ENCODE measurements at places on chromosomes 11 and 22. TPM values are rescaled to one million over a fixed set of nuclear protein-coding genes. Genes with fewer than 3 reads are reported as not detected.

DNA sequence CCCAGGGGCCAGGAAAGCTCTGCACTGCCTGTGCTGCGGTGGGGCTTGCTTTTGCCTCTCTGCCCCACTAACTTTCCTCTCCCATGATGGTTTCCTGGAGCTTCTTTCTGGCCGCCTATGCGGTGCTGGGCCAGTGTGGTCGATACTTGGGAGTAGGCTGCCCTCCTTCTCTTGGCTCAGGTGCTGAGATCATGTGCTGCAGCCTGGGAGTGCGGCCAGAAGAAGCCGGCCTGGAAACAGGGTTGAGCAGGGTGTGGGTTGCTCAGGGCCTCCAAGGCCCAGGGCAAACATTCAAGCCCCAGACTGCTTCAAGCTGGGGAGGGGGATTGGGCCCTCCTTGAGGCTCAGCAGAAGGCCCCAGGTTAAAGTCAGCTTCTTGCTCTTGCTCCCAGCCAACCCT is 125.0 kb downstream of the NTM start:
- DNase-seq: peak; percentile 75

- peak; percentile 46 for DNase-seq
These were observed 906.3 kb downstream of the DLG2 start for GRCh38 chr11:84720706-84721402.

TH gene
- not detected for total RNA-seq

DNA sequence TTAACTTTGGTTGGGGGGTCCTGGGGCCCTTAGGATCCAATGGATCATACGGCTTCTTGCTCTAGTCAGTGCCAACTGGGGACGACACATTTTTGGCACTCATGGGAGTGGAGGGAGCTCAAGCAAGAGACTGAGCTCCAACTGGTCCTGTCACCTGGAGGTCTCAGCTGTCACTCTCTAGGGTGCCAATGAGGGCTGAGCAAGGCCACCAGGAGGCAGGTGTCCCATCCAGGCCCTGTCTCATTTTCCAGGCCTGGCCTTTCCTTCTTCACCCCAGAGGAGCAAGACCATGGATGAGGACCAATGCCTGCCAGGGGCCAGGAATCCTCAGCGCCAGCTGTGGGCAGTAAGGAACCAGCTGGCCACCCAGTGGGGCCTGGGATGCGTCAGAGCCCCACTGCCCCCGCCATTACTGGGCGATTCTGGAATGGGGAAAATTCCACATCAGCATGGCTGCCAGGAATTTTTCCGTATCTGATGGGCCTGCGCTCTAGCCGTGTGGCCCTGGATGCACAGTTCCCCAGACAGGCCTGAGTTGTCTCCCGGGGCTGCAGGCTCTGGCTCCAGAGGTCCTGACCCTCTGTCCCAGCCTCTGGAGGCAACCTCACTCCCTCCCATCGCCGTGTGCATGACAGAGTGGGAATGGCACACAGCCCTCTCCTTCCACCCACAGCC is 669 bp upstream of the GAL3ST1 start:
- peak; percentile 46 for DNase-seq

DNA sequence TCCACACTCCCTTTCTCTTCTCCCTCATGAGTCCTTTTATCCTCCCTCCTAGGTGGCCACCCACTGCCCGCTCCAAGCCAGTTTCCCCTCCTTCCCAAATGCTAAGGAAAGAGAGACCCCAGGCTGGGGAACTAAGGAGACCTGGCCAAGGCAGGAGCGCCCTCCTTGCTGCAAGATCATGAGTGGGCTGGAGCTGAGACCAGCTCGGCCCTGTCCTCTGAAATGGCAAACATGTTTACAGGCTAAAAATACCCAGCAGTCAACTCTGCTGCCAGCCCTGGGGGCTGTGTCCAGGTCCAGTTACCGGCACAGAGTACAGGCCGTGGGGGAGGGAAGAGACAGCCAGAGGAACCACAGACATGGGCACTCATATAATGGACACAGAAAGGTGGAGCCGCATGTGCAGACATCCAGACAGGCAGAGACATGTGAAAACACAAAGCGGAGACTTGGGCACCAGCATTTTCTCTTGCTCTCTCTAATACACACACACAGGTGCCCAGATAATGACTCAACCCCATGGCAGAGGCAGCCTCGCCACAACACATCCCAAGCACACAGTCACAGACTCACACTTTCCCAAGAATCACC is 1.2 kb upstream of the AHNAK start:
- DNase-seq: peak; percentile 81

CARD16 gene
- 10.9 TPM for total RNA-seq

DNA sequence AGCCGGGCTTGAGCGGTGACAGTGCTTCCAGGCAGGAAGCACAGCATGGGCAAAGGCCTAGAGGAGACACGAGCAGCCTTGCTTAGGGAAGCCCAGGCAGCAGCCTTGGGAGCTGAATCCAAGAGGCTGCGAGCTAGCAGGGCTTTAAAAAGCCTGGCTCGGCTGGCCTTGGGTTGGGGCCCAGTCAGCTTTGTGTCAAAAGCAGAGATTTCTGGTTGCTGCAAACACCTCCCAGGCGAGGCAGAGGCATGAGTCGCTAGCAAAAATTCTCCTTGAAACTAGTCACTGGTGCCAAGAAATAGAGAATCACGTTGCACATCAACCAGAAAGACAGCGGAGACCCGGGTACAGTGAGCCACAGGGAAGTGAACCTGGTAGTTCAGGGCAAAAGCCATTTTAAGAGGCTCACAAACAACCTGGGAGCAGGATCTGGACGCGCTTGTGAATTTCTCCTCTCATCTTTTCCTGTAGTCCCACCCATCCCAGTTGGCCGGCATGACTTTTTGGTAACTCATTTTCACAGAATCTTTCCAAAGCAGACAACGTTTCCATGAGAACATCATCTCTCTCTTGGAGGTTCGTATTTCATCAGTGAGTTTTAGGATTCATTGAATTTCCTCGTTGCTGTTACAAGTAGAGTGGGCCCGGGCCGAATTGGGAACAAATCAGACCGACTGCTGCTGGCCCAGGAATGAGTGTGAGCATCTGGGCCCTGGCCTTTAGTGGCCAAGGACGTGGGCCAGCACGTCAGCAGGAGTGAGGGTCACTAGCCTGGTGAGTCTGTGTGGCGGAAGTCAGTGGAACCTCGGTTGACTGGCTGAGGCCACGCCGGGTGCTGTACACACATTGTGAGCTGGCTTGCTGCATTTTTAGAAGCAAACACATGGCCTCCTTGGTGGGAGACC is 16.4 kb upstream of the FGF4 start:
- DNase-seq: no peak

SCGB1A1 gene
- total RNA-seq: not detected

OR51I1 gene
- total RNA-seq: not detected

DNA sequence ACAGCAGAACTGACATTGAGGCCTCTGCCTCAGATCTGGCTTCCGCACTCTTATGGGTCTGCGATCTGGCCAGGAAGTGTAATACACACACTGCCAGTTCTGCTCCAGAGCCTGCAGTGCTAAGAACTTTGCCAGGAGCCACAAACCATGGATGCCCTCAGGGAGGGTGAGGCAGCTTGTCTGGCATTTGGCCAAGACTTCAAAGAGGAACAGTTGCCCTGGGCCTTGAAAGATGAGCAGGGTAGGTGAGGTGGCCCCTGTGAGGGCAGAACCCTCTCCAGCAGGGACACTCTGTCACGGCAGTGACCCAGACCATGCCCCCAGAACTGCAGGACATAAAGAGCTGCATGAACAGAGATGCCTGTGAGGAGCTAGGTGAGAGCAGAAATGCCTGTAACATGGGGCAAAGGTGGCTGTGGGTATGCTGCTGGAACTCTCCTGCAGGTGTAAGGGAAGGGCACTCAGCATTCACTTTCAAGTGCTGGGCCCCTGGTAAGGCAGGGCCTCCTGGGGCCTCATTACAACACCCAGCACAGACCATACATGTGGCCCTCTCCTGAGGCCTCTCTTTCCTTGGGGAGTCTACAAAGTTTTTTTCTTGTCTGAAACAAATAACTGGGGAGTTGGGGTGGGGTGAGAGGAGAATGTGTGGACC is 47.3 kb downstream of the NEU3 start:
- DNase-seq: no peak

GRCh38 chr11:63609536-63609935 is 4.7 kb downstream of the PLAAT3 start:
- DNase-seq: peak; percentile 68

- no peak for DNase-seq
These were observed 9.0 kb upstream of the CHRM1 start for GRCh38 chr11:62930157-62930556.

MICAL2 gene
- total RNA-seq: 57.1 TPM

DNA sequence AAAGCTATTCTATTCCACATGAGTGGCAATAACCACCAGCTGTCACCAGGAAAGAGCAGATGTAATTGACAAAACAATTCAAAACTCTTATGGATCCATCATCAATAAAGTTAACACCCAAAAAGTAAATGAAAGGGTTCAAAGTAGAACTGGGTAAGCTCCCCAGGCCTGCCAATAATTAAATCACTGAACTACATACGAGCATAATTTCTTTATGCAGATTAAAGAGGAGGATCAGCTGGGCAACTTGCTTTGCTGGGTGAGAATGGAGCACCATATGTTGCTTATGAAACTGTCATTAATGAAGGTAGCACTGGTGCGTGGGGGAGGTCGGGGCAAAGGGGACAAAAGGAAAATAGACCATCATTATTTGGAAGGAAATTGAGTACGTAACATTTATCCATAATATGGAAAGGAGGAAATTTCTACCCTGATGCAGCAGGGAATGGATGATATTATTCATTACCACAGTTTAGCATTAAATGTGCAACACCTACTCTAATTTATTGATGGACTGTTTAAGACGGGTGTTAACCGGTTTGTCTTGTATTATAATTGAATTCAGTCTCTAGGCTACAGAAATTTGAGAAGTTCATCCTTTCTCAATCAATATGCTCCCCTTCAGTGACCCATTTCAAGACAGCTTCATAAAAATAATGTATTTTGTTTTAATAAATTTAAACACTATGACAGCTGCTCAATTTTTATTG is 315.9 kb downstream of the CADM1 start:
- DNase-seq: no peak

Data from left ventricle myocardium superior (tissue), 1 donor.